Melanocyte of skin (primary cell): ENCODE measurements at places on chromosomes 6 and 20. TPM values are rescaled to one million over a fixed set of nuclear protein-coding genes. Genes with fewer than 3 reads are reported as not detected.

Gene GSTA4
- total RNA-seq = 24.1 and 30.5 TPM in 2 replicates

Gene KCNK5
- total RNA-seq = not detected in 2 replicates

Gene COL20A1
- total RNA-seq = 0.15 TPM in 1 of 2 replicates, not detected in the other

Gene TMEM217
- total RNA-seq = 0.33 and 2.0 TPM in 2 replicates

Gene TBXT
- not detected in 2 replicates for total RNA-seq

Gene IL17F
- not detected in 2 replicates for total RNA-seq

Gene RNF146
- 34.8 and 38.9 TPM in 2 replicates for total RNA-seq
